CD4-positive, alpha-beta T cell (primary cell): ENCODE measurements at places on chromosomes 3 and 15.
A peak's percentile ranks its signal among the peaks of the same experiment; 100 is the strongest.

GRCh38 chr3:63874769-63875168 is 11.1 kb downstream of the ATXN7 start:
- no peak overlapping the region for H3K27ac ChIP-seq
- peaks cover 5% of the 10 kb centered on the region for H3K36me3 ChIP-seq
- peaks cover 19% of the 10 kb centered on the region for H3K4me1 ChIP-seq
- no peaks in the 10 kb centered on the region for H3K27me3 ChIP-seq
- no peak for DNase-seq

DNA sequence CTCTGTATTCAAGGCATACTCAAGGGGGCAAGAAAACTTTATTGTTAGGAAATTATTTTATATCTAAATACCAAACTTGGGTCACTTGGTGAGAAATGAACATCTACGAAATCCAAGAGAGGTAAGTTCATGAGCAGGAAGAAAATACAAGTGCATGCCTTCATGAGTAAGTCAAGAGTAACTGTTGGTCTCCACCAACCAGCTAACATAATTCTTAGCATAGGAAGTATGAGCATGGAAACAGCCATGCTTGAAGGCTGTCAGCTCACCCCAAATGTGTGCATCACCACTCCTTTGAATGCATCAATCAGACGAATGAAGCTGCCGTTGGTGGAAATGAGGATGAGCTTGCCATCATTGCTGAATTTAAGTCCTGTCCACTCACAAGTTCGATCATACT is 13.9 kb downstream of the PPM1M start:
- peaks cover 97% of the 10 kb centered on the region for H3K36me3 ChIP-seq
- peaks cover 78% of the 10 kb centered on the region for H3K4me1 ChIP-seq
- no peak overlapping the region for H3K4me3 ChIP-seq
- no peak overlapping the region for H3K27ac ChIP-seq

GRCh38 chr15:48616216-48616615 is 29.3 kb downstream of the FBN1 start:
- H3K27ac ChIP-seq = no peak overlapping the region
- H3K4me1 ChIP-seq = no peaks in the 10 kb centered on the region
- no peak for DNase-seq
- no peaks in the 10 kb centered on the region for H3K36me3 ChIP-seq
- H3K4me3 ChIP-seq = no peak overlapping the region

- peak overlapping the region; percentile 86 for H3K27ac ChIP-seq
- peaks cover 58% of the 10 kb centered on the region for H3K4me1 ChIP-seq
- H3K36me3 ChIP-seq = no peaks in the 10 kb centered on the region
- no peaks in the 10 kb centered on the region for H3K27me3 ChIP-seq
Measured at GRCh38 chr3:125054062-125054448, 1.7 kb downstream of the HEG1 start.

DNA sequence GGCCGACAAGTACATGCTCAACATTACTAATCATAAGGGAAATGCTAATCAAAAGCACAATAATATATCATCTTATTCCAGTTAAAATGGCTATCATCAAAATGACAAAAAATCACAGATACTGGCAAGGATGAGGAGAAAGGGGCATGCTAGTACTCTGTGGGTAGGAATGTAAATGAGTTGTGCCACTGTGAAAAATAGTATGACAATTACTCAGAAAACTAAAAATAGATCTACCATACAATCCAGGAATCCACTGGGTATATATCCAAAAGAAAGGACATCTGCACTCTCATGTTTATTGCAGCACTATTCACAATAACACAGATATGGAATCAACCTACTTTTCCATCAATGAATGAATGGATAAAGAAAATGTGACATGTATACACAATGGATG is 1256.5 kb downstream of the SI start:
- no peak for DNase-seq
- no peaks in the 10 kb centered on the region for H3K27me3 ChIP-seq
- no peaks in the 10 kb centered on the region for H3K36me3 ChIP-seq
- no peaks in the 10 kb centered on the region for H3K4me1 ChIP-seq
